ENCODE measurements at places on chromosomes 13 and 19. TPM values are rescaled to one million over a fixed set of nuclear protein-coding genes. Genes with fewer than 3 reads are reported as not detected.

- no peak for DNase-seq
Measured at GRCh38 chr19:10797541-10798256, 38.3 kb downstream of the TMED1 start.

GRCh38 chr13:112757759-112758086 is 67.9 kb downstream of the ATP11A start:
- DNase-seq, result no peak

NBEA gene
- polyA plus RNA-seq, result 0.03 TPM

TMEM145 gene
- polyA plus RNA-seq, result not detected

FPR2 gene
- polyA plus RNA-seq, result 17.6 TPM

Data from CD14-positive monocyte (primary cell).